AG09309 (cell line): ENCODE measurements at places on chromosomes 7 and 10.

- no peak for DNase-seq
Measured at GRCh38 chr7:146709451-146710027, 592.9 kb downstream of the CNTNAP2 start.

DNA sequence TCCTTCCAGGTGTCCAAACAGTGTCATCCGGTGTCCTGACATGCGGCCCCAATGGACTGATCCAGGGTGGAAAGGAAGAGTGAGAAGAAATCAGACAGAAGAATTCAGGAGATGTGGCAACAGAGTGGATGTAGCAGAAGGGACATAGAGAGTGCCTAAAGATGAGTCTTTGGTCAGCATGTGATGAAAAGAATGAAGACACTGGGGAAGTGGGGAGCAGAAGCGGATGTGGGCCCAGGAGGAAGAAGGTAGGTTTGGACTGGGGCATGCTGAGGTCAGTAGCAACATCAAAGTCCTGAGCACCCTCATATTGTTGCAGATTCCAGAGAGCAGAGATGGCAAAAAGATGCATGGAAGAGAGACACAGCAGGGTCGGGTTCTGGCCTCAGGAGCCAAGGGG, 71.8 kb upstream of the STEAP1B start:
- DNase-seq: no peak

DNA sequence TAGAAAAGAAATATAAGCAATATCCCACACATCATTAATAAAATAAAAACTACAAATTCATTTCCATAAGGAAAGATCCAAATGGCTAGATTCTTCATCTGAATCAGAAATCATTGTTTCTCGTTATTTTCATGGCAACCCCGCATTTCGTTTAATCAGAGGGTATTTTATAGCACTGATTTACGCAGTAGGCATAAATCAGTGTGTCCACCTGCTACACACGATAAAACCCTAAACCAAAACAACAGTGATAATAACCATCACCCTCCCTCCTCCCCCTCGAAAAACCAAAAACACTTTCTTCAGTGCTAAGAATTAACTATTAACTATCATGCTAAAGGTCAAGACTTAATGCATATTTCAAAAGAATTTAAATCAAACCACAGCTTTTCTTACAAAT, 16.5 kb downstream of the FKBP14 start:
- DNase-seq: no peak

DNA sequence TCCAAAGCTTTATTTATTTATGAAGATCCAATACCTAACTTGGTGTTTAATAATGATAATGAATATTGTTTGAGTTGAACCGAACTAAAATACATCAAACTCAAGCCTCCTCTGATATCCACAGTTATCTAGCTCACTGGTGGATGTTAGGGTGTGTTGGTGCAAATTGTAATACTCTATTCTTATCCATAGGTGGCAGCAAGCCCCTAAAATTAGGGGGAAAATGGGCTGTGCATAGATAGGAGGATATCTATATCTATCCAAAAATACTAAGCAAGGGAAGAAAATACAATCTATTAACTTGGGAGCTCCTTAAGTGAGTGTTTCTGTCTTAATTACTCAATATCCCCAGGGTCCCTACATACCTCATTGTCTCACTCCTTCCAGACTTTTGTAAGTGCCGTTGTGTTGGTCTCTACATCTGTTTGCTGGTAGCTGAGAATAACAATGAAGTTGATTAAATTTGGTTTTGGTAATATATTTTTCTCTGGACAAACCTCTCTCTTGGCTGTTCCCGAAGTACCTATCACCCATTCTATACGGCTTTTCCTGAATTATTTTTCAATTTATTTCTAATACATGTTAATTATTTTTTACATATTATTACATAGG, 55.0 kb upstream of the VWDE start:
- DNase-seq: no peak

DNA sequence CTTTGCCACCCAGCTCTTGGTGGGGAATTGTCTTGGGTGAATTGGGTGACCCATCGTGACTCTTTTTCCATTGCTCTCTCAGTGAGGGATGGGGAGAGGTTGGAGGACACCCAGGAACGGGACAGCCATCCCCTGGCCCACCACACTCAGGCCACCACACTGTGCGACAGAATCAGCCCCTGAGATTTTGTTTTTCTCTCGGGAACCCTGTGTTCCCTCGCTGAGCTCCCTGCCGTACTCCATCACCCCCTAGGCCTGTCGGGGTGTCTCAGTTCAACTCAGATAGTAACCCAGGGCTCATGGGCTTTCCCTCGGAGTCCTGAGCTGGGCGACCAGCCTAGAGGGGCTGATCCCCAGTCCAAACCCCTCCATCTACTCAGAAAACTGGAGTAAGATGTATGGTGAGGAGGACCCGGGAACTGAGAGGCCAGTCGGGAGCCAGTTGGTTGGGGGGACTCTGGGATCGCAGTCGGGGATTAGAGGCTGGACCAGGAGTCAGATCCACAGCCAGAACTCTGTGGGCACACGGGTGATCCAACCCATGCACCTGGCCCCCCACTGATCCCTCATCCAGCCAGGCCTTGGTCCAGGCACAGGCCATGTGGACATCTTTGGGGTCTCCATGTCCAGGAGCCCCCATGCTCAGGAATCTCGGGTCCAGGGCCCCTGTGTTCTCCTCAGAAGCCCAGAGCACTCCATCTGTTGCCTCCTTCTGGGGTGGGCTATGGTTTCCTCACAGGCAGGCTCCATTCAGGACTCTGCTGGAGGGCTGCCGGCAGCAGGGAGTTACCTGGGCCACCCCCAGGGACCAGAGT, 9.3 kb downstream of the CRYGN start:
- no peak for DNase-seq

DNA sequence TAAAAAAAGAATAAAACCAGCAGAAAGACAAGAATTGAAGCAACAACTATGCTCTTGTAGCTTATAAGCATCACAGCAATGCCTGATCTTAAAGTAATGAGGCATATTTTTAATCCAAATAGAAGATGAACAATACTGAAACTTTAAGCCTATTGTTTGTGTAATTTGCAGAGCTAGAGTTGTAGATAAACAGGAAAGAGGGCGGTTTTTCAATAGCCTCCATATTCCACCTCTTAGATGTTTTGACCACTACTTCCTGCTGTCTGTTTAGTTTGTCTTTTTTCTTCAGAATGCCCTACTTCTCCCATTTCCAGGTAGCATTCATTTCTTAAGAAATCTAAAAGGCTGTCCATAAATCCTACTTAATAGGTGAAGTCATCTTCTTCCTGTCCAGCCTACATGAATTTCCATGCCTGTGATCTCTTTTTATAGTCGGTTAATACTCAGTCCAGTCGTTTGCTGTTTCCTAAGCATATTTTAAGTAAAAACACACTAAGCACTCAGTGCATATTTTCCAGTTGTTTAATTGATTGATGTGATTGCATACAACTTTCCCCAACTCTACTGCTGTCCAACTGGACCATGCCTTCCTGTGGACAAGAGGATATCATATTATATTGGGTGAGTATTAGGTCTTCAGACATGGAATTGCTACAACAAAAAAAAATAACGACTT, 308.1 kb downstream of the TFEC start:
- no peak for DNase-seq
